Activated CD8-positive, alpha-beta T cell treated with anti-CD3 and anti-CD28 coated beads for 36 hours (primary cell): ENCODE measurements at places on chromosomes 5 and 9.

GRCh38 chr9:104866191-104866590 lies 61.8 kb downstream of the ABCA1 start:
- no peak for DNase-seq

DNA sequence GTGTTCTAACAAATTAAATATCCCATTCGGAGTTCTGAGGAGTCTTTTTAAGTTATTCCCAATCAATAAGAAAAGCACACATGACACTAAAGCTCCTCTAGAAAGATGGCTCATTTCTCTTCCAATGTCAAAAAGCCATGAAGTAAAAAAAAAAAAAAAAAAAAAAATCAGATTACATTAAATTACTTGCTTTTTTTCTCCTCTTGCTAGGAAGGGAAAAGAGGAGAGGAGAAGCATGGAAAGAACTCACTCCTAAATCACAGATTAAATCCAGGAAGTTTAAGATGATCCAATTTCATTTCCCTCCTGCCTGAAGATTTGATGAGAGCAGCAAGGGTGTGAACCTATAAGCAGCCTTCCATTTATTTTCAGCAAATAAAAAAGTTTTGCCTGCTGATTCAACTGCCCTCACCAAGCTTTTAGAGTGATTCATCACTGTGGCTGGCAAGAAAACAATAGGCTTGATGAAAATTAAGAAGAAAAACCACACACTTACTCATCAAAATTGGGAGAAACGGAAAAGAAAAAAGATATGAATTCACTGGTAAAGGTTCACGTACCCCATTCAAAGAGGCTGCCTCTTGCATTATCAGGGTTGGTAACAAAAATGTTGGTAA lies 19.7 kb downstream of the MYO10 start:
- DNase-seq: no peak

DNA sequence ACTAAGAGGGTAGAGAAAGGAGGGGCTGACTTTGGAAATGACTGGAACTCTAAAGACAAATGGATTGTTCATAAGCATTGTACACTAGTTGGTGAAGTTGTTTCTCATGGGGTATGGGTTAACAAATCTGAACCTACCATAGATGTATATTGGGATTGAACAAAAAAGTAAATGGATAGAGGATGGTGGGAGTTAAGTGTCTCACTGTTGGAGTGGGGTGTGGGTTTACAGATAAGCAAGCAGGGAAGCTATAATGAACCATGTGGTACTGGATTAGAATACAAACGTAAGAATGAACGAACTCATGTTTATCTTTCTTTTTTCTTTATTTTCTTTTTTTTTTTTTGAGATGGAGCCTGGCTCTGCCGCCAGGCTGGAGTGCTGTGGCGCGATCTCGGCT lies 17.8 kb downstream of the GNG10 start:
- no peak for DNase-seq

GRCh38 chr9:70549926-70550325 lies 135.5 kb upstream of the KLF9 start:
- no peak for DNase-seq

DNA sequence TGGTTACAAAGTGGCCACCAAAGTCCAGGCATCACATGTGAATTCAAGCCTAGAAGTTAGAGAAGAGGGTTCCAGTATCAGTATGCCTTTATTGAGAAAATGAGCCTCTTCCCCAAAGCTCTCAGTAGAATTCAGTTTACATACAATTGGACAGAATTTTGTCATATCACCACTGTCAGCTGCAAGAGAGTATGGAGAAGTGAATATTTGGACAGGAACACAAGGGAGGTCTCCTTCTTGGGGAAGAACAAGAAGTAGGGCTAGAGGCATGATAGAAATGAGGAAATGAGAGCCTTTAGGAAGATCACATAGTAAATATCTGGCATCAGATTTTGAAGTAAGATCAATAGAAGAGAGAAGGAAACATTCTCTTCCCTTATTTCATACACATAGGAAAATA lies 27.8 kb upstream of the VLDLR start:
- DNase-seq: no peak
